ENCODE measurements at places on chromosomes 7 and 10.

- no peak for DNase-seq
These were observed 662 bp downstream of the NRCAM start for GRCh38 chr7:108455551-108455997.

DNA sequence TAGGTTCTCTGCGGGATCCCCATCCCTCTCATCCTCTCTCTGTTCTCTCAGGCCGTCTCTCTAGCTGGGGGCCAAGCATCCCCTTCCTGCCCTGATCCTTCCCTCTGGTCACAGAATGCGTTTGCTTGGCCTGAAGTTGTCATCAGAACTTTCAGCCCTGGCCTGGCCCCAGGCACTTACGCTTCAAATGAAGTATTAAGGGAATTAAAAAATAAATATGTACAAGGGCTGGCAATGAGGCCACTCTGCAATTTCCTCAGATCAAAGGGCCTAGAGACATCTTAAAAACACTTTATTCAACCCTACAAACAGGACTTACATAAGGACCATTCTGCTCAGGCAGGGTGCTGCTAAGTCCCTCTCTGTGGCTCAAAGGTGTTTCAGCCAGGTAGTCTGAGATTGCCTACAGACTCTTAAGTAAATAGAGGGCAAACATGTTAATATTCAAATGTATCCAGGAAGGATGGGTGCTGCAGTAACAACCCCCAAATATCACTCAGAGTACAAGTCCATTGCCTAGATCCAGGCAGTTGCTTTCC lies 16.0 kb downstream of the SFTPD start:
- no peak for DNase-seq

DNA sequence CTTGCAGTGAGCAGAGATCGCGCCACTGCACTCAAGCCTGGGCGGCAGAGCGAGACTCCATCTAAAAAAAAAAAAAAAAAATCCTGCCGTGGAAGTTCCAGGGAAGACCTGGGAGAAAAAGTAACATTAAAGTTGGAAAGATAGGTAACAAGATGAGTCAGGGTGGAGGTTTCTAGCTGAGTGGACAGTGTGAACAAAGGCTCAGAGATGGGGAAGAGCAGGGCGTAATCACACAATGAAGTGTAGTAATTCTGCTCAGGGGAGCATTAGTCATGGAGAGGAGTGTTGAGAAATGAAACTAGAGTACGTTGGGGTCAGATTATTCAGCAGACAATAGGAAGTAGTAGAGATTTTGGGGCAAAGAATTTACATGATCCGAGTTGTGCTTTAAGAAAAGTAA lies 21.6 kb upstream of the WASL start:
- DNase-seq = peak; percentile 43

GRCh38 chr7:83337050-83337449 lies 174.4 kb upstream of the PCLO start:
- DNase-seq = no peak

GRCh38 chr10:3978174-3978573 lies 193.2 kb upstream of the KLF6 start:
- peak; percentile 80 for DNase-seq

DNA sequence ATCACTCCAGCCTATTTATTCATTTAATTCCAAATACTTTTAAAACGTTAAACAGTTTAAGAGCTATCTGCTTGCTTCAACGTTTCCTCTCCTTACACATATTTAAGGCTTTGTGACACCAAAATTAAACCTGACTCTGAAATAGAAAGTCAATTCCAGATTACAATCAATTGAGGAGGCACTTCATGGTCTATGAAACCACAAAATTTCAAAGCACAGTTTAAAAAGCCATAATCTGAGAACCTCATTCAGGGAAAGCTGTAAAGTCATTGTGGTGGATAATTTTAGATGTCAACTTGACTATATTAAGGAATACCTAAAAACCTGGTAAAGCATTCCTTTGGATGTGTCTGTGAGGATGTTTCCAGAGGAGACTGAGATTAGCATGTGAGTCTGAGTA lies 6.2 kb downstream of the SNX13 start:
- DNase-seq = no peak

DNA sequence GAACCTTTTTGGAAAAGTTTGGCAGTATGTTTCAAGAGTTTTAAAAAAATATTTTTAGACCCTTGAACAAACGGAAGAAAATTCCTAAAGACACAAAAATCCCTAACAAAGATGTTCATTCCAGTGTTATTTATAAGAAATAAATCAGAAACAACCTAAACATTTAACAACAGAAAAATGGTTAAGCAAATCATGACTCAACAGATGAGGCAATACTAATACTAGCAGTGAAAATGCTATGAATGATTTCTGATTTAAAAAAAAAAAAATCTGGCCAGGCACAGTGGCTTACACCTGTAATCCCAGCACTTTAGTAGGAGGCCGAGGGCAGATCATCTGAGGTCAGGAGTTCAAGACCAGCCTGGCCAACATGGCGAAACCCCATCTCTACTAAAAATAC lies 61.0 kb downstream of the ARHGAP12 start:
- DNase-seq = no peak

DNA sequence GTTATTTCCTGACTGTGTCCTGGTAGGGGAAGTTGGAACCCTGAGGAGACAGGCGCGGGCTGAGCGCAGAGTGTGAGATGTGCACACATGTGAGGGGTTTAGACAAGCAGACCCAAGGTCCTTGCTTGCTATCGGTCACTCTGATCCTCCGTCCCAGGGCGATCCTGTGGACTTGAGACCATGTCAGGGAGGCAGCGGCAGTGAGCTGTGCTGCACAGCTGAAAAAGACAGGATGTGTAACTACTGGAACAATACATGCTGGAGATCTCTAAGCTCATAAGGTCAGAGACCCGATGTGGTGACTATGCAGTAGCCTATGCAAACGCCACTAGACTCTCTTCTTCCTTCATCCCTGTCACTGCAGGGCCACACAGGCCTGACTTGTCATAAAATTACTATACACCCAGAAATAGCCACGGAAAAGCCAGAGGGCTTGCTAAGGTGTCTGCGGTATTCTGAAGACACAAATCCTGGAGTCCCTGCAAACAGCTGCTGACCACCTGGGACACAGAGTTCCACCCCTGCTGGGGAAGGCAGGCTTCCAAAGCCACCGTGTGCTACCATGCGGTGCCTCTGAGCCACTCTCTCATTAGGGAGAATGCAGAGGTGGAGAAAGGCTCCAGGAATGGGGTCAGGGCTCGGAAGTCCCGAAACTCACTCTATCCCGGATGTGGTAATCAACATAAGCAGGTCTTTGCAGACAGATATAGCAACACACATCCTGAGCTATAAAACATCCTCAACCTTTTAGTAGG lies 91.1 kb upstream of the DDC start:
- DNase-seq = no peak

DNA sequence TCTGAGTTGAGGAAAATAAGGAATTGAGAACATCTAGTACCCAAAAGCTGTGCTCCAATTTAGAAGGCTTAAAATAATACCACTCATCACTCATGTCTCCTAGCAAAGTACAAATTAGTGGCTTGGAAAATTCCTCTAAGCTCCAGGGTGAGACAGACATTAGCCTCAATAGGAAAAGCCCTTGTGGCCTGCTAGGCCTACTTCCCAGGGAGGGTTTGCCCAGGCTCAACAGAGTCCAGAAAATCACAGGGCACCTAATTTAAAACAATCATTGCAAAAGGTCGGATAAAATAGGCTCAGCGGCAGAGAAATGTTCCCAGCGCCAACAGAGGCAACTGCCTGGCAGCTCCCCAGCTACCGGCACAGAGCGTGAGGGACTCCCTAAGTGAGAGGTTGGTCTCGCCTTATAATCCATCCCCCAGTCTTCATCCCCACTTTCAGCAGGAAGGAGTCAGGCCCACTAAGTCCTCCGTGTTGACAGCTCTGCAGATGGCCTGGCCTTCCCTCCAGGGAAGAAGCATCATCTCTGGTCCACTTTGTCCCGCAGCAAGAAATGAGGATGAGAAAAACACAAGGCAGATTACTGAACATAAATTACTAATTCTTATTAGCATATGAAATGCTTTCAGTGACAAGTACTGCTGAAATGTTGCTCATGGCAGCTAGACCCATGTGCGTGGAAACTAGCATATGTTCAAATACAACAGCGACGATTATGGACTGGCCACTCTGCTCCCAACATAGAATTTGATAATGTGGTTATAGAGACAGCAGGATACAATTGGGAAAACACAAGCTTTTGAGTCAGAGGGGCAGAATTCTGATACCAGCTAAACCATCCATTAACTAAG lies 1177.7 kb upstream of the AUTS2 start:
- no peak for DNase-seq

DNA sequence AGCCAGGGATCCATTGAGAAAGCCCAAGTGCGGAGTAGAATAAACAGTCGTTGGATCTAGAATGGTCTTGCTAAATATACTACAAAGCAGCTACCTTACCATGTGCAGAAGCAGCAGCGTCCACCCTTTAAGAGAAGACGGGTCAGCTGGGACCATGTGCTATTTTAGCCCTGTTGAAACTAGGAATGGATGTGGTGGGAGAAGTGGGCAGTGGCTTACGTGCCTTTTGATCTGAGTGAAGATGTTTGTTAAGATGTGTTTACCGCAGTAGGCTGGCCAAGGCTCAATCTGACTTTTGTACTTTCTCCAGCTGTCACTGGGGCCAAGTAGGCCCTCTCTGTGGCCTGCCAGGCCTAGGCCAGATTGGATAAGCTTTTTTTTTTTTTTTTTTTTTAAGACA lies 9.2 kb downstream of the HABP2 start:
- DNase-seq = no peak

DNA sequence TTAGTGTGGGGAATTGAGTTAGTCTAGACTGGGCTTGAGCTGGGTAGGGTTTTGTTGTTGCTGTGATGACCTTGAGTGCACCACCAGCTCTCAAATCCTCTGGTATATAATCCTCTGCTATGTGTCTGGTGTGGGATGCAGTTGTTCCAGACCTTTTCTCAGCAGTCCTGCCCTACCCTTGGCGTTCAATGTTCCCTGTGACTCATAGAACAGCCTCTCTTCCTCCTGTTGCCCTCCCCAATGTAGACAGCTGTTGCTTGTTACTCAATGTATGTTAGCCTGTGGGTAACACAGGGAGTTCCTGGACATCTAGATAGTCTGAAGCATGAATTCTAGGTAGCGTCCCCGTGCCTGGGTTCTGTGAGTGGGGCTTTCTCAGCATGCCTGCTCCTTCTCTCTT lies 19.8 kb downstream of the ACBD7 start:
- DNase-seq = peak; percentile 61

GRCh38 chr10:97336006-97336405 lies 1.5 kb upstream of the FRAT2 start:
- DNase-seq = no peak

DNA sequence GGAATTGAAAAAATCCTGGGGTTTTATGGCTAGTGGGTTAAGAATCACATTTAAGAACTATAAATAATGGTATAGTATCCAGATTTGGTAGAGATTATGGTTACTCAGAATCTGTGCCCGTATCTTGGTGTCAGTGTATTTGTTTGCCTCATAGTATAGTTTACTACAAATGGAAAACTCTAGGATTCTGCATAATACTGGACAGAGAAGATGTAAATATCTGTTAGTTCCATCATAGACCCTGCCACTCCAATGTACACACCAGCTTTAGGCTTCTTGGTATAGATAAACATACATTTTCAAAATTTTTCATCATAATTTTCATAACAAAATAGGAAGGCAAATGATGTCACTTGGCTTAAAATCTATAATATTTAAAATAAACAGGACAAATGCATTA lies 108.1 kb downstream of the CFTR start:
- no peak for DNase-seq

GRCh38 chr10:111784436-111784835 lies 399.1 kb downstream of the GPAM start:
- DNase-seq = no peak

- DNase-seq = no peak
These were observed 18.5 kb downstream of the RFC2 start for GRCh38 chr7:74235518-74236268.

- no peak for DNase-seq
These were observed 108.9 kb upstream of the CCZ1B start for GRCh38 chr7:6934981-6935380.

DNA sequence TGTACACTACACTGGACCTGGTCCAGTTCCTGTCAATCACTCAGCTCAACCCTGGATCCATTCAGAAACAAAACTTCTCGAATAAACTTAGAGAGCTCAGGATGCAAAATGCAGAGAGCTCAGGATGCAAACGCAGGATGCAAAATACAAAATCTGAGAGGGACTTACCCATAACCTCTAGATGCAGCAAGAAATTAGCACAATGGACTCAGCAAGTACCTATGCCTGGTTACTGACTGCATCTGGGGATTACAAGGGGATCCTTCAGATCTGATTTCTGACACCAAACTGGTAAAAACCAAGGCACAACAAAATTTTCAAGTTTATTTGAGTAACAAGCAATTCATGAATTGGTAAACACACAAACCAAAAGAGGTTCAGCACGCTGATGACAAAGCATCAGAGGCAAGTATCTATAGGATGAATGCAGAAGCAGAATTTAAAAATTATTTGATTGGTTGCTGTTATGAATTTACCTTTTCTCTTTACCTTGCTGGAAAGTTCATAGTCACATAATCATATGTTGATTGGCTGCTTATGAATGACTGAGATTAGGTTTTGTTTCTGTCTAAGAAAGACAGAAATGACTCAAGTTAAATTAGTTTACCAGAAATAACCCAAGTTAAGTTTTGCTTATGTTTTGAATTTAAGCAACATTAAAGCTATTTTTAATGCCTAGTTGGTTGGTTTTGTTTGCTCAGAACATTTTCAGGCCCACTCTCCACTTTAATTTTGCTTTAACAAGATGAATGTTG lies 11.4 kb downstream of the GIMAP6 start:
- DNase-seq = no peak

DNA sequence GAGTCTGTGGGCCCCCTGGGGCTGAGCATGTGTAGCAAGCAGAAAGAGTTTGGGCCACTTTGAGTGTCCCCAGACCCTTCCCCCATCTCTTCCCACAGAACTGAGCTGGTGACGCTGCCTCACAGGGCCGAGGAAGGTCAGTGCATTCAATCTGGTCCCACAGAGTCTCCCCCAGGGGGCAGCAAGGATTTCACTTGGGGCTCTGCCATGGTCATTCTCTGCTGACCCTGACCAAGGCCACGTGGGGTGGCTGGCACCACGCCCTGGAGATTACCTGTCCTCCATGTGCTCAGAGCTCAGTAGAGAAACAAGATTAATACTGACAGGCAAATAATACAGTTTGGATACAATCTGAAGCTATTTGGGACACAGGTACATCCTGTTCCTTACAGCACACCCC lies 30.2 kb downstream of the ADRA2A start:
- DNase-seq = no peak

GRCh38 chr7:150432915-150433892 lies 17.2 kb upstream of the GIMAP8 start:
- DNase-seq = no peak

GRCh38 chr7:157061979-157062378 lies 51.5 kb upstream of the MNX1 start:
- DNase-seq = no peak

Measured in astrocyte of the spinal cord (primary cell).